GOT3 (cell line): ENCODE measurements at places on chromosomes 5 and 9.

GRCh38 chr9:121699571-121700164 lies 48.2 kb downstream of the DAB2IP start:
- DNase-seq: no peak

DNA sequence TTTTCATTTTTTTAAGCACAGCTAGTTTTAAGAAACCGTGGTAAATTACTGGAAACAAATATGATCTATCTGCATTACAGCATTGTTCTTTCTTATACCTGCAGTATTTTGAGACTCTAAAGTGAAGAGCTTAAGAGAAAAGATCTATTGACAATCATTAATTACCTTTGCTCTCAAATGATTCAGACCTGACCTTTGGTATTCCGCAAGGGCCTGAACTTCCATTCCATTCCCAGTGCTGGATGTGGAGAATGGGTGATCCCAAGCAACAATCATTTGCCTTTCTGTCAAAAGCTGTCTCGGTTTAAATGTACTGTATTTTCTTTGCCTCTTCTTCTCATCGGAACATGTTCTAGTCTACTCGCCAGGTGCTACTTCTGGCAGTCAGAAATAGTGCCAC lies 18.9 kb downstream of the NREP start:
- no peak for DNase-seq

GRCh38 chr9:112640311-112640710 lies 77.6 kb downstream of the INIP start:
- no peak for DNase-seq

GRCh38 chr9:119337573-119337972 lies 31.7 kb downstream of the BRINP1 start:
- no peak for DNase-seq

- DNase-seq: no peak
Observed at GRCh38 chr9:127915325-127915752, 1.5 kb downstream of the ST6GALNAC4 start.

DNA sequence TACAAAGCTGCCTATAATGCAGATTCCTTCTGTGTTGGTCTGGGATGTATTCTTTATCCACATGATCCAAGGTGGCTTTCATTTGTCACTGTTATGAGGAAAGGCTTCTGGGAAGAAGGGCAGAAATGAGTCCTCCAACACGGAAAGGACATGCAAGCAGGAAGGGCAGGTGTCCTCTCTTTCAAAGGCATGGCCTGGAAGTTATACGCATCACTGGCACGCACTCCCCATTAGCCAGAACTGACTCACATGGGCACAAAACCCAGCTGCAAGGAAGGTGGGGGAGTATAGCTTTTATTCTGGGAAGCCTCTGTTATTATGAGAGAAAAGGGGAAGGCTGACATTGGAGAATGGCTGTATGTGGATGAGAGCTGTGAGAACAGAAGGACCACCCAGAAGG lies 141.3 kb upstream of the ZNF618 start:
- DNase-seq: no peak

- DNase-seq: peak; percentile 42
Observed at GRCh38 chr9:130834371-130835336, at the start of gene ABL1. Gene ABL1, plus strand, starts transcription at chr9:130835254. Its CDS starts 193 bp downstream, at chr9:130835447.

GRCh38 chr5:90602681-90603080 lies 44.1 kb downstream of the ADGRV1 start:
- DNase-seq: no peak

- DNase-seq: no peak
Observed at GRCh38 chr9:3478549-3478953, 47.2 kb downstream of the RFX3 start.

GRCh38 chr9:28774433-28775235 lies 1201.4 kb upstream of the C9orf72 start:
- no peak for DNase-seq

DNA sequence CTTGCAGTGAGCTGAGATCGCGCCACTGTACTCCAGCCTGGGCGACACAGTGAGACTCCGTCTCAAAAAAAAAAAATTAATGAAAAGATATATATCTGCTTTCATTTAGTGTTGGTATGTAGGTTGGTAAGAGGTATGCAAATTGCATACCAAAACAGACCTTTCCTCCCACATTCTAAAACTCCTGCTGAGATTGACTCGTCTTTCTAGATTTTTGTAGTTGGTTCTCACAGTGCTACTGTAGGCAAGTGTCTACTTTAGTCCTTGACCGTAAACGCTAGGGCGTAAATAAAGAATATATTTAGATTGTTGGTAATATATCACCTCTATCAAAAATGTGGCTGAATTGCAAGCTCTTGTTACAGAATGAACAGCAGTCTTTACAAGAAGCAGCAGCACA lies 445.9 kb downstream of the CHSY3 start:
- DNase-seq: no peak

DNA sequence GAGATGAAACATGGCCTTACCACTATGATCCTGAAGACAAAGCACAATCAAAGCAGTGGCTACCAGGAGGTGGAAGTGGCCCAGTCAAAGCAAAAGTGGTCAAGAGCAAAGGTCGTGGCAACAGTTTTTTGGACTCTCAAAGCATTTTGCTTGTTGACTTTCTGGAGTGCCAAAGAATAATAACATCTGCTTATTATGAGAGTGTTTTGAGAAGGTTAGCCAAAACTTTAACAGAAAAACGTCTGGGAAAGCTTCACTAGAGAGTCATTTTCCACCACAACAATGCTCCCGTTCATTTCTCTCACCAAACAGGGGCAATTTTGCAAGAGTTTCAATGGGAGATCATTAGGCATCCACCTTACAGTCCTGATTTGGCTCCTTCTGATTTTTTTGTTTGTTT lies 33.6 kb upstream of the MAMDC2 start:
- no peak for DNase-seq
